ENCODE measurements at places on chromosomes 4 and X.

DNA sequence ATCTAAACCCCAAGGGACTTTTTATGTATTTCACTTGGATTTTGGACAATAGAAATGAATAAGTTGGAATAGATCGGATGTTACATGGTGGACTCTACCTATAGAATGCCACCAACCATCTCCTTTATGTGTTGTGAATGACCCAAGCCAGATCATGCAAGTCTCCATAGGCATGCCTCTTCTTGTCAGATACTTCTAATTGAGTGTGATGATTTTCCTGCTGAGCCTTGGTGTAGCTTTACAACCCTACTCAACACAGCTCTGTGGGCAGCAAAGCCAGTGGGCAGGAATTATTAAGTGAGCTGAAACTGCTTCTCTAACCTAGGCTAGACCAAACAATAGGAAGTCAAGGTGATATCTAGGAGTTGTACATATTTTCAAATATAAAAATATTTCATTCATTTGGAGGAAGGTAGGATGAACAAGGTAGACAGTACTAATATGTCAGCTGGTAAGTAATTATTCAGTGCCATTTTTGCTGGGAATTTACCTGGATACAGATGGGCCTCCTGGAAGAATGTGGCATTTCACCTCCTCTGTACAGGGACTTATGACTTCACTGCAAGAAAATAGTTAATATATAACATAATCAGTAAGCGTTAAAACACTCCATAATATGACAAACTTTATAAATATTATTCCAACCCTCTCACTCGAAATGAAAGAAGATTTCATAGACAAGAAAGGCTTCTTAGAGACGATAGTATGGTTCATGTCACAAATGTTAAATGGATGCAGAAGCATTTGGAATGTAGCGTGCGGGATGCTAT is 298.0 kb upstream of the FAT1 start:
- no peak for DNase-seq

- DNase-seq = no peak
Observed at GRCh38 chrX:70132877-70133302, 357 bp upstream of the IGBP1 start.

- DNase-seq = no peak
Observed at GRCh38 chrX:133448512-133449076, 33.3 kb upstream of the GPC4 start.

- peak; percentile 28 for DNase-seq
Observed at GRCh38 chrX:2502668-2503519, 2.1 kb upstream of the DHRSX start.

DNA sequence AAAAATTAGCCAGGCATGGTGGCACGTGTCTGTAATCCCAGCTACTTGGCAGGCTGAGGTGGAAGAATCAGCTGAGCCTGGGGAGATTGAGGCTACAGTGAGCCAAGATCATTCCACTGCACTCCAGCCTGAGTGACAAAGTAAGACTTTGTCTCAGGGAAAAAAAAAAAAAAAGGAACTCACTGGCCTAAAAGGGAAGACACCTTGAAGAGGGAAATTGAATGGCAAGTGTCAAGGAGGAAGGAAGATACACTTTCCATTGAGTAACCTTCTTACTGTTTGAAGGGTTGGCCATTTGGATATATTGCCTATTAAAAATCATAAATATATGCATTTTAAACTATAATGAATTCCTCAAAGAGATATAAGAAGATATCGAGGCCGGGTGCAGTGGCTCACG is 147.5 kb upstream of the FAM241A start:
- DNase-seq = no peak

GRCh38 chr4:18194278-18194677 is 172.7 kb upstream of the LCORL start:
- DNase-seq = no peak

DNA sequence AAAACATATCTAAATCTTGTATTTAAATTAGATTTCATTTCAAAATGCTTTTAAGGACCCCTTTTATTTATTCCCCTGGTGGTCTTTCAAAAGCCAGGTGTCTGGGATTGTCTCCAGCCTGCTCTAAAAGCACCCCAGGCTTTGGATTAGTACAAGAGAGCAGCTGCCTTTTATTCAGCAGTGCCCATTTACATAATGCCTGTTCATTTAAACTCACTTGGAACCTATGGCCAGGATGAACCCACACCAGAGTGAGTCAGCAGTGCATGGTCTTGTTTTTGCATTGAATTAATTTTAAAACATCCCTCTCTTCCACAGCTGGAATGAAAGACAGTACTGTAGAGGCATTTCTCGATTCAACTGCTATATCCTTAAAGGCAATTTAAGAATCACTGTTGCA is 64.1 kb upstream of the TENM3 start:
- DNase-seq = no peak

DNA sequence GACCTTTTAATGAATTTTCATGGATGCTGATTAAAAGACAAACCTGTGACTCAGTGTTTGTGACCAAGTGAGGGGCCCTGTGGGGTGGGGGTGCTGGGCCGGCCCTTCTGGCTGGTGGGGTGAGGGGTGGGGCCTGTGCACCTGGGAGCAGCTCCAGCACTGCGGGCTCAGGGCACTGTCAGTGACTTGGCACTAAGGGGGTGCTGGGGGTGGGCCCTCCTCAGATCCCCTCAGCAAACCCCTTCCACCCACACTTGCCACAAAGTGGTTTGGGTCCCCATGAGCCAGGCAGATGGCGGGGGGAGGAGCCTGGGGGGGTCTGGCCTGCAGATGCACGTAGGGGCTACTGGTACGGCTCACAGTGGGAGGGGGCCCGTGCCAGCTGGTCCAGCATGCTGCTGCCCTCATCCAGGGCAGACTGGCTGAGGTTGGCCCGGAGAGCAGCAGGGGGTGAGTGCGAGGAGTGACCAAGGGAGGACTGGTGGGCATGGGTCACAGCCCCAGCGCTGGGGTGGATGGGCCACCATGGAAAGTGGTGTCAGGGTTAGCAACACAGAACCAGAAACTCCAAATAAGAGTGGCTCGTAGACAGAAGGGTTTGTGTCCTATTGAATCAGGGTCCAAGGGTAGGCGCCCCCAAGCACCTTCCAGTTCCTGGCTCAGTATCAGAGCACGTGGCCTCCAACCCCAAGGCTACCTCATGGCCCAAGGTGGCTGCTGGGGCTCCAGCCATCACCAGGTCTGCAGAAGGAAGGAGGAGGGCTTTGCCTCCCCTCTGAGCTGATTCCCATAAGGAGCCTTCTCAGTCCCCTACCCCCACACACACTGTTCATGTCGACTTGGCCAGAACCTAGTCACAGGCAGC is 10.1 kb downstream of the NKX1-1 start:
- no peak for DNase-seq

DNA sequence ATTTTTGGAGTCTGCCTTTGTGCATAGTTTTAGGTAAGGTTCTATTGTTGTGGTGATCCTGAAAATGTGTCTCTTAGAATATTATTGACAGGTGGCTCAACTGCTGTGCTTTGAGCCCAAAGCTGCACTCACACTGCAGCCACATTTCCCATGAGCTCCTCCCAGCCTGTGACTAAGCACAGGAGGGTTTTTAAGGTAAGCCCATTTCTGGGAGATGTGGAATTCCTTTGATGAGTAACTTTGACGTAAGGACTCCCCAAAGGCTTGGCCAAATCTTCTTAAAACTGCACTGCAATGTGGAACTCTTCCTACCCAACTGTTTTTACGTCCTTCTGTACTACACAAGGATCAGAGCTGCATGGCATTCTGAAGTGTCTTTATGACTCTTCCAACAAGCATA is 20.0 kb upstream of the TMPRSS11A start:
- no peak for DNase-seq

DNA sequence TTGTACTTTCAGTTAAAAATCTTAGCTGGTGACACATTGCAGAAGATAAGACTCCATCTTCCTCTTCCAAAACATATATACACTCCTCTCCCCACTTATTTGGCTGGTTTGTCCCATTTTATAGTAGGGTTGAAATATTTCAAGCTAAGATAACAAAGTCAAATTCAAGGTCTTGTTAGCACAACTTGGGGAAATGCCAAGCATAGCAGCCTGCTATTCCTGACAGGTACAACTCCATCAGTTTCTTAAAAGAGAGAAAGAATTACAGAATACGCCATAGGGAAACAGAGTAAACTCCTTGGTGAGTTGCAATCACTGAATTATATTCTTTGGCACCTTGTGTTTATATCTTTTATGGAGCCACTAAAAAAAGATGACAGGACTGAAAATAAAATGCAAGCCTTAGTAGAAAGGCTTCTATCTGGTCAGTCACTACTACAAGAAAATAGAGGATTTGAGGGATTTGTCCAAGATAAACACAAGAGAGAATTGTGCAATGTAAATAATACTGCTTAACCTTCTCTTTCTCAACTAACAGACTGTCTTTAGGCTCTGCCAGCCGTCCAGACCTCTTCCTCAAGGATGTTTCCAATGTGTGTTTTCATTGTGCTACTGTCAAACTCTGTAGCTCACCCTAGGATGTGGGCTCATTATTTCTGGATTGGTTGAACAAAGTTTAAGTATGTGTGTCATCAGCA is 170.3 kb downstream of the VEGFC start:
- no peak for DNase-seq

DNA sequence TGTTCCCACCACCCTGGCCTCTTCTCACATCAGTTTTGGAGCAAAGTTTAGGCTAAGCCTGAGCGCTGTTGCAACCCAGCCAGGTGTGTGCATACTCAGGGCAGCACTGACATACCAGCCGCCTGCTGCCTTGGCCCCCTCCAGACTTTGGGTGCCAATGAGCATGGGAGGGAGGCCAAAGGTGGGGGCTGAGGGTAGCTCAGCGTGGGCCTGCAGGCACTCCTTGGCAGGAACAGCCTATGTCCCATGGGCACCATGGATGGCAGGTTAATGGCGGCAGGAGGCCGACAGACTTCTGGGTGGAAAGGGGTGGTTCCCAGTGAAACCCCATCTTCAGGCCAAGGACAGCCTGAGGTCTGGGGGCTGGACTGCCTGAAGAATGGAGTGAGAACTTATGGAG is 462.2 kb downstream of the ADGRL3 start:
- no peak for DNase-seq

DNA sequence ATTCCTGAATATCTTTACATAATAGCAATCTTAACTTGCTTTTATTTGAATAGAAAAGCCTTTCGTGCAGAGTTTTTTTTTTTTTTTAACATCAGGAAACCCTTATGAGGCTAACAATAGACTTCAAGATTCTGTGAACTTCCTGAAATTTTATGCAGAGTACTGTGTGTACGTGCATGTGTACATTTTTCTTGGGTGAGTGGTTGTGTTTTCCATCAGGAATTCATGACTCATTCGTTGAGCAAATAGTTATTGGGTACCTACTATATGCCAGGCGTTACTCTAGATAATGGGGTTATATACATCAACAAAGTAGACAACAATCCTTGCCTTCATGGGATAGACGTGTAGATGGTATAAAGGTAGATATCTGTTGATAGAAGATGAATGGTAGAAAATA is 59.1 kb downstream of the MRPL1 start:
- no peak for DNase-seq

DNA sequence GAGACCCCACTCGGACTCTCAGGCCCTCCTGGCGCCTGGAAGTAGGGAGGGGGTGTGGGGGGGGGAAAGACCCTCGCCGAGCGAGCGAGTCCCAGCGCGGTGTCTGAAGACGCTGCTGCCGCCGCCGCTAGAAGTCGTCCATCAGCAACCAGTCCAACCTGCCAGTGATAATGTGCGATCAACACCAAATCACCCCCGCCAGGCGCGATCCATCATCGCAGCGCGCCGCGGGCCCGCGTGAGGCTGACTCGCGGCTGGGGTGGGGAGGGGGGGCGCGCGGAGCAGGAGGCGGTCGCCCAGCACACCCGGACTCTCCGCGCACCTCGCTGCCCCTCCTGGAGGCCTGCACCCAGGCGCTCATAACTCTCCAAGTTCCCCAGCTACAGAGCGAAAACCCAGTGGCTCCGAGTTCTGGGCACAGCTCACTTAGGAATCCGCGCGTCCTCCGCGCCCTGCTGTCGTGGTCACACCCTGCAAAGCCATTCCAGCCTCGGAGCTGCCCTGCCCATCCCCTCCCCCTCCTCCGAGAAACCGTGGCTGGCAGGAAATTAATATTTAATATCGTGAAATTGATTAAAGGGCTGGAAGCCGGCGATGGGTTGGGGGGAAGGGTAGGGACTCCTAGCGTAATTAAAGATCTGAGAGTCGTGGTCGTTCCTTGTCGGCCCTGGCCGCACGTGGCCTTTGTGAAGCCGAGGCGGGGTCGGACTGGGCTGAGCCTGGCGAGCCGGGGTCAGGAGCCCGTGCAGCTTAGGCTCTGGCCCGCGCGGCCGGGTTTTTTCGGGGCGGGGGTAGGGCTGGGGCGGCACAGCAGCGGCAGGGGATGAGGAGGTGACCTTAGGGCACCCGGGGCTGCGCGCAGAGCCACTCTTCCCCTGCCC is 58.1 kb upstream of the BCOR start:
- peak; percentile 59 for DNase-seq

GRCh38 chr4:46765465-46765864 is 143.6 kb downstream of the COX7B2 start:
- no peak for DNase-seq

- no peak for DNase-seq
Observed at GRCh38 chrX:100654261-100654660, 10.3 kb downstream of the SRPX2 start.

DNA sequence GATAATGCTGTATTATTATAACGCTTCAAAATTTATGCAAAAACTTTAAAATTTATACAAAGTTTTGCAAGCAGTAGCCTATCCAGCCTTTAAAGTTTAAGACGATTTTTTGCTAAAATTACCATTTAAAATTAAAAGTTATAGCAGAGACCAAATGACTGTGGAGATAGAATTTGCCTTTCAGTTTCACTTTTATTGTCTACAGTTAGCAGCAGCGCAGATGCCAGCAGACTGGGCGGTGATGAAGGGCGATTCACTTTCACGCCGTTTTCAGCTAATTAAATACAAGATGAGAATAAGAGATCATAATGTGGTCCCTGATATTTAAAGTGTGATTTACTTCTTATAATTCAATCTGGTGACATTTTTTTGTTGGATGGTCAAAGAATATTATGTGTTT is 1381.5 kb upstream of the ADGRL3 start:
- no peak for DNase-seq

- peak; percentile 63 for DNase-seq
Observed at GRCh38 chr4:42398171-42398870, 1.0 kb downstream of the SHISA3 start.

- no peak for DNase-seq
Observed at GRCh38 chrX:51867626-51868025, 25.8 kb upstream of the MAGED1 start.

DNA sequence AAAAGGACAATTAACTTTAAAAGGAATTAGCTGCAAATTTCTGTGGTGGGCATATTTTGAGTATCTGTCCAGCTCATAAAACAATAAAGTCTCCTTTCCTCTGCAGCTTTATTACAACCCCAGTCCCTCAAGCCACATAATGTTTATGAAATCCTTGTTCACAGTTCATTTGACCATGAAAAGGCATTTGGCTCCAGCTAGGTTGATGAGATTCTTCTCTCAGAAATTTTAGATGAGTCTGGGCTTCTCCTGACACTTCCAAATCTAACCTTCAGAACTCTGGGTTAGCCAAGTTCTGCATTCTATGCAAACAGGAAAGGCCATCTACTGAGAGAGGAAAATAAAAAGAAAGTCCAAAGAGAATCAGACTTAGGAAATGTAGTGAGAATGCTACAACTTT is 156.8 kb downstream of the GRXCR1 start:
- DNase-seq = no peak
